ENCODE measurements at places on chromosomes 7 and 10. TPM values are rescaled to one million over a fixed set of nuclear protein-coding genes. Genes with fewer than 3 reads are reported as not detected.

The IRF5 gene
- 8.0 TPM for total RNA-seq

The GPR26 gene
- total RNA-seq = not detected

GRCh38 chr10:5364374-5364773 is 392 bp upstream of the UCN3 start:
- peaks cover 32% of the 10 kb centered on the region for H3K27me3 ChIP-seq
- H3K36me3 ChIP-seq = no peaks in the 10 kb centered on the region
- H3K27ac ChIP-seq = no peak overlapping the region
- no peak for DNase-seq
- H3K4me1 ChIP-seq = no peaks in the 10 kb centered on the region

- no peak overlapping the region for H3K4me3 ChIP-seq
- peaks cover 7% of the 10 kb centered on the region for H3K4me1 ChIP-seq
- no peaks in the 10 kb centered on the region for H3K36me3 ChIP-seq
- H3K27me3 ChIP-seq = no peaks in the 10 kb centered on the region
- no peak for DNase-seq
- no peak overlapping the region for H3K27ac ChIP-seq
Observed at GRCh38 chr7:47938574-47939165, 9.6 kb downstream of the PKD1L1 start.

The SPDYE6 gene
- total RNA-seq = not detected

DNA sequence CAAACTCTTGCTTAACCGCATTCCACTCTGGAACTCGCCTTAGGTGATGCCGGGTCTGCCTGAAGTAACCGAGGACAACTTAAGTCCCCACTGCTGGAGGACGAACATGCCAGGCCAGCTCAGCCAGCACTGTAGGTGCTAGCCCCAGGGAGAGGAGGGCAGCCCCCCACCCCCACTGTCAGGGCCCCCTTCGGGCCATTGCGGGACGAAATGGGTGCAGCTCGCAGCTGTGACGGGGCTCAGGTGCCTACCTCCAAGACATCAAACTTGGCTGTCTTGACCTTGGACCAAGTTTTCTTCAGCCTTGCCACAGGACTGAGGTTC is 60.4 kb downstream of the CSGALNACT2 start:
- no peak for DNase-seq
- H3K27ac ChIP-seq = no peak overlapping the region
- H3K27me3 ChIP-seq = no peaks in the 10 kb centered on the region
- peaks cover 10% of the 10 kb centered on the region for H3K4me1 ChIP-seq
- no peak overlapping the region for H3K4me3 ChIP-seq

The DPYSL4 gene
- 2.2 TPM for total RNA-seq

Data from activated CD8-positive, alpha-beta T cell treated with anti-CD3 and anti-CD28 coated beads, Interleukin-2, amount 10 ng/mL, durations not matched to agents 7 days and 5 days (primary cell).